Activated CD4-positive, alpha-beta memory T cell treated with anti-CD3 and anti-CD28 coated beads for 36 hours (primary cell): ENCODE measurements at places on chromosomes 11 and 22.

GRCh38 chr22:45007391-45008185 is 2.2 kb downstream of the PHF21B start:
- DNase-seq = peak; percentile 22

DNA sequence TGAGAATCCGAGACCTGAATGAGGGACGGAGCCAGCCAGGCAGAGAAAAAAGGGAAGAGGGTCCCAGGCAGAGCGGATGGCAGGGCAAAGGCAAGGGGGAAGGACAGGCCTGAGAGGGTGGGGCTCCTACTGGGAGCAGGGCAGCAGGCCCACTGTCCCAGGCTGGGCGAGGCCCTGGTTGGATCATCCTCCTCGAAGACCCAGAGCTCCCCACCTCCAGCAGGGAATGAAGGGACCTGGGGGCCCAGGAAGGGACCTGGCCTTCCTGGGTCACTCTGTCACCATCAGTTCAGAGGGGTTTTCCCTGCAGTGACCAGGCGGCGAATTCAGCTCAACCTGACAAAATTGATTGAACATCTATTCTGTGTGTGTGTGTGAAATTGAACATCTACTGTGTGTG is 4.0 kb downstream of the CD5 start:
- no peak for DNase-seq

DNA sequence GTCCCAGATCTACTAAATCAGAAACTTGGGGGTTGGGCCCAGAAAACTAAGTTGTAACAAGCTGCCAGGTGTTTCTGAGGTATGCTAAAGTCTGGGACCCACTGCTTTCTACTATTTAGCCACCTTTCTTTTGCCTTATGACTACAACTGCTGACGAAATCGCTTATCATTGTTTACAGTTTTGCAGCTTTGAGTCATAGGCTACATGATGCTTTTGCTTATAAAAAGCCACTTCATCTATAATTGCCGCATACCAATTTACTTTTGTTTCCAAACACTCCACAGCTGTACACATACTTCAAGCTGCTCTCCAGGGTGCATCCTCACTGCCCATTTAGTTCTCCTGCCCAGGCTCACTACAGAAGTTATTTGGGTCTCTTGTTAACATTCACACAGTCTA is 144.7 kb downstream of the ENTHD1 start:
- DNase-seq = no peak

- DNase-seq = peak; percentile 11
These were observed 244.9 kb downstream of the CASP12 start for GRCh38 chr11:104653407-104653806.

DNA sequence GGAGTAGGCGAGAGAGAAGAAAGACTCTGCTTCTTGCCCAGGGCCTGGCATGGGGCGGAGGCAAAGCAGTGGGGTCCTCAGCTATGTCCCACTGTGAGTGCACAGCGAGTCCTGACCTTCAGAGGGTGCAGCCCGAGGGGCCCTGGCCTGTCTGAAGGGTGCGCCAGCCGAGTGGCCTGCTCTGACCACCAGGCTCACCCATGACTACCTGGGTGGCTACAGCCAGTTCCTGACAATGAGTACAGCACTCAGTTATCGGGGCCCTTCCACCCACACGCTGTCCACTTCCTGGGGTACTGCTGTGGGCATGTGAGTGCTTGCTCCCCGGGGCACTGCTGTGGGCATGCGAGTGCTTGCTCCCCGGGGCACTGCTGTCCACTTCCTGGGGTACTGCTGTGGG is 74.1 kb upstream of the B3GAT1 start:
- no peak for DNase-seq

- DNase-seq = no peak
These were observed 18.4 kb upstream of the RPS3 start for GRCh38 chr11:75380716-75381420.

DNA sequence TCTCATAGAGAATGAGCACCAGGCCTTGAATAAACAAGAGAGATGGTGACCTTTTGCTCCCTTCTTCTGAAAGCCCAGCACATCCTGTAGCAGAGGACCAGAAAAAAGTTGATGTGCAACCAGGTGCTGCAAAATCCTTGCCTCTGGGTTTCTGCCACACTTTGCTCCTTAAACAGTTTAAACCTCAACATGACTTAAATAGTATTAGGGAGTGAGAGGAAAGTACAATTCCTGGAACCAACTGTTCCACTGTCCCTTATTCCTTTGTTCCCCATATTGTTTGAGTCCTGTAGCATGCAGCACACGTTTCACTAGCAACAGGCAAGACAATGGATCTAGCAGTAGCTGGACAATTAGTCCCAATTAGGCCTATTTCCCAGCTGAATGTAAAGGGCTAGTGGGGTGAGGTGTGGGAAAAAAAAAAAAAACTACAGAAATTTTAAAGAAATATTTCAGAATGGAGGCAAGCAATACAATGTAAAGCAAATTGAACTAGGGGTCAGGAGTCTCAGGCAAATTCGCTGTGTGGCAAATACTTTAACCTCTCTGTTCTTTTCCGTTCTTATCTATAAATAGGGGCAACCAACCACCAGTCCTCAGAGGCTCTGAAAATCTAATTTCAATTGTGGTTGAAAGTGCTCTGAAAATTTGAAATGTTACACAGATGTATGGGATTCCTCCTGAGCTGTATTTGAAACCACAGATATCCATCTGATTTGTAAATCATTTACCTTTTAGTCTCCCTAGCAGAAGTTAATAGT is 6.6 kb downstream of the MPPED2 start:
- DNase-seq = no peak

- DNase-seq = no peak
These were observed 322.7 kb downstream of the BLID start for GRCh38 chr11:121793291-121793690.

- DNase-seq = peak; percentile 61
These were observed 89.9 kb downstream of the PPP6R3 start for GRCh38 chr11:68550485-68550817.

- no peak for DNase-seq
These were observed 21.9 kb downstream of the ZMAT5 start for GRCh38 chr22:29744902-29745301.

- no peak for DNase-seq
These were observed 67.9 kb downstream of the ENTHD1 start for GRCh38 chr22:39825661-39826102.

- DNase-seq = no peak
These were observed 96.2 kb downstream of the RASSF10 start for GRCh38 chr11:13105237-13105844.

- no peak for DNase-seq
These were observed 592.4 kb downstream of the TBC1D22A start for GRCh38 chr22:47354668-47355387.

GRCh38 chr11:61899146-61899841 is 7.9 kb upstream of the FADS3 start:
- peak; percentile 94 for DNase-seq

- no peak for DNase-seq
These were observed 64.0 kb upstream of the PTPRJ start for GRCh38 chr11:47916361-47916841.

DNA sequence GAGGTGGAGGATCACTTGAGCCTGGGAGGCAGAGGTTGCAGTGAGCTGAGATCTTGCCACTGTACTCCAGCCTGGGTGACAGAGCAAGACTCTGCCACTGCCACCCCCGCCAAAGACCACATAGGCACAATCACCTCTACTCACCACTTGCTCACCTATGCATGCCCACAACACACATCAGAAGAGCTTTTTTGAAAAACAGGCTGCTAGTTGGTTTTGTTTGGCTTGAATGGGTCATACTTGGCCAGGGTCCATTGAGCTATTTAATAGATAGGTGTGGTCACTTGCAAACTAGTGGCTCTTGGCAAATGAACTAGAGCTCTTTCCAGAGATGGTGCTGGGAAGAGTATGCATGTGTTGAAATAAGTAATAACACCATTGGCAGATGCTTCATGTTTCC is 80.1 kb downstream of the EMSY start:
- no peak for DNase-seq

DNA sequence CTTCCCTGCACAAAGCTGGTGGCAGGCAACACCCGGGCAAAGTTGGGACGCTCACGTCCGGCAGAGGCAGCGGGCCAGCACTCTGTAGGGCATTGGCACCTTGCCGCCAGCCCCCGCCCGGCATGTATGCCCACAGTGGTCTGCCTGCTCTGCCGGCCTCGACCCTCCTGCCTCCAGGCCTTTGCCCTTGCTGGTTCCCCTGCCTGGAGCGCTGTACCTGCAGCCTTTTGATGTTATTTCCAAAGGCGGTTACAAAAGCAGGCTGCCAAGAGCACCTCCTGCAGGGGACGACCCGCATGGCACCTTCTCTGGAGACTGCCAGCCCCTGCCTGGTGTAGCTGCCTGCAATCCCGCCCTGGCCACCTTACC is 56.5 kb upstream of the SHISAL1 start:
- no peak for DNase-seq
